Suppressor macrophage treated with lipopolysaccharide for 1 hour (primary cell): ENCODE measurements at places on chromosomes 7 and 10.

DNA sequence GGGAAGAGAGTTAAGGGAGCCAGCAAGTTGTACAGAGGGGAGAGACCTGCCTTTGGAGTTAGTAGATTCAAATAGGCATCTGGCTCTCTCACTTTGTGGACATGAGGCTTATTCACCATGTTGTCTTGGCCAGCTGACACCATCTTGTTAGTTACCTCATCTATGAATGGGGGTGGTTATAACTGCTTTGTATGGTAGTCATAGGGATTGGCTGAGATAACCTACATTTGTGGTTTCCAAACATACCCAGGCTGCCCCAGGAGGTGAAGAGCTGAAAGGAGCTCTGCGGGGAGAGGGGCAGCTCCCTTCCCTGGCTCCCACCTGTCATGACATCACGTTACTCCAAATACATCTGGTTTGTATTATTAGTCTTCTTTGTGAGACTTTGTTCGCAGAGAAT is 393.3 kb upstream of the AUTS2 start:
- no peak for DNase-seq

GRCh38 chr7:47379629-47380324 is 202.1 kb downstream of the TNS3 start:
- no peak for DNase-seq

GRCh38 chr10:311901-312665 is 176.8 kb downstream of the ZMYND11 start:
- no peak for DNase-seq

GRCh38 chr10:818526-819220 is 112.8 kb downstream of the LARP4B start:
- DNase-seq, result no peak

- peak; percentile 70 for DNase-seq
These were observed 516.4 kb downstream of the GLRX3 start for GRCh38 chr10:130652544-130652943.

DNA sequence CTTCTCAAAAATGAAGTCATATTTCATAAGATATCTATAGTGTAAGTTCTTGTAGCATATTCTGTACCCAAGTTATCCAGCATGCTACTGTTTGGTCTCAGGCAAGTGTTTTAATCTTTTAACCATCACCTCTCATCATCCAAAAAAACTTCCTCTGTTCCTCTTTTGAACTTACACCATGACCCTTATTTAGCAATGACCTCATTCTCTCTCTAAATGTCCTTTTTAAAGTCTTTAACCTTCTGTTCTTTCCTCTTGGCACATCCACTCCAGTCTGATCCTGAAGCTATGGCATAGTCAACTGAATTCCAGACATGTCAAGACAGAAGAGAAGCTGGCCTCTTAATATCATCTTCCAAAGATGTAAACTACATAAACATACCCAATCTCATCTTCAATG is 26.2 kb downstream of the PPP3CB start:
- peak; percentile 69 for DNase-seq
